SJCRH30 (cell line): ENCODE measurements at places on chromosomes 12 and 14. TPM values are rescaled to one million over a fixed set of nuclear protein-coding genes. Genes with fewer than 3 reads are reported as not detected.

KRT85 gene
- total RNA-seq: not detected in 2 replicates

ANG gene
- total RNA-seq: 0.49 and 0.79 TPM in 2 replicates

NR1H4 gene
- total RNA-seq: not detected in 2 replicates

KRT2 gene
- total RNA-seq: not detected in 2 replicates

DNA sequence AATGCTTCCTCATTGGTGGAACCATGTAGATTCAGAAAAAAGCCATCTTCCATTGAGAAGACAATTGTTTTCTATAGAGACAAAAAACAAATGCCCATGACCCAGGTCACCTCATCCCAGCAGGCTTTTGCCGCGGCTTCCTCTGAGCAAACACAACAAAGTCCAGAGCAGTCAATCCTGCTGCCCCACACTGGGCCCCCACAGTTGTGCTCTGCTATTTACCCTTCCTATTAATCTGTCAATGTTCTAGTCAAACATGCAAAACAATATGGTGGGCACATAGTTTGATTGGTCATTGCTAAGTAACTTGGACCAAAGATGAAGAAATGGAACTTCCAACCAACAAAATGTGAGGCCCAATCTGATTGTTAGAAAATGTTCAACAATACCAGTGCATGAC, 20.7 kb downstream of the C12orf42 start:
- H3K4me1 ChIP-seq: no peaks in the 10 kb centered on the region
- no peak overlapping the region for H3K4me3 ChIP-seq
- DNase-seq: no peak

- no peak overlapping the region for H3K27ac ChIP-seq
- H3K4me1 ChIP-seq: no peaks in the 10 kb centered on the region
- no peaks in the 10 kb centered on the region for H3K27me3 ChIP-seq
- no peaks in the 10 kb centered on the region for H3K36me3 ChIP-seq
Observed at GRCh38 chr14:42141328-42141727, 534.7 kb downstream of the LRFN5 start.

DNA sequence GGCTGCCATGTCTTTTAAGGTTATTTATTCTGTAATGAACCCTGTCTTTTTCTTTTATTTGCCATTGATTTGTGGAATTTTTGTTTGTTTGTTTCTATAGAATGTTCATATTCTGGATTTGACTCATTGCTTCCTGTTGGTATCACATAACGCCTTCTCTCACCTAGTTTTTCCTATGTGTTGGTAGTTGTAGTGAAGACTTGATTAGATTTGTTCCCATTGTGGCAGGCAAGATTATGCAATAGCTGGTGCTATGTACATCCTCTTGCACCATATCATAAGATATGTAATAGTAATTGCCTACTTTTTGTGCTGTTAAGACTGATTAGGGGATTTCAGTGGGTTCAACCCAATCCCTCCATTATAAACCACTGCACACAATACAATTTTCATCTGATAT, 3.9 kb upstream of the KRT6B start:
- no peaks in the 10 kb centered on the region for H3K27me3 ChIP-seq
- H3K27ac ChIP-seq: no peak overlapping the region
- H3K4me3 ChIP-seq: no peak overlapping the region

GRCh38 chr12:103880299-103881142, 39.5 kb upstream of the NT5DC3 start:
- H3K27me3 ChIP-seq: no peaks in the 10 kb centered on the region
- H3K27ac ChIP-seq: no peak overlapping the region
- no peaks in the 10 kb centered on the region for H3K36me3 ChIP-seq
- no peak overlapping the region for H3K4me3 ChIP-seq
- no peaks in the 10 kb centered on the region for H3K4me1 ChIP-seq

- peak within 1 kb of the TSS; percentile 36 for H3K27ac ChIP-seq
- H3K4me3 ChIP-seq: peak within 1 kb of the TSS; percentile 61
- DNase-seq: peak; percentile 84
- no peaks in the 10 kb centered on the region for H3K36me3 ChIP-seq
Observed at GRCh38 chr14:64293976-64294671, at the start of gene ESR2. Gene ESR2, minus strand, starts transcription at chr14:64294371. Its CDS starts 11,386 bp downstream, at chr14:64282985.

GRCh38 chr12:125149160-125150108, 84.2 kb downstream of the AACS start:
- no peaks in the 10 kb centered on the region for H3K36me3 ChIP-seq
- H3K4me1 ChIP-seq: no peaks in the 10 kb centered on the region
- no peak overlapping the region for H3K4me3 ChIP-seq
- H3K27ac ChIP-seq: no peak overlapping the region
- H3K27me3 ChIP-seq: no peaks in the 10 kb centered on the region
- DNase-seq: no peak

DNA sequence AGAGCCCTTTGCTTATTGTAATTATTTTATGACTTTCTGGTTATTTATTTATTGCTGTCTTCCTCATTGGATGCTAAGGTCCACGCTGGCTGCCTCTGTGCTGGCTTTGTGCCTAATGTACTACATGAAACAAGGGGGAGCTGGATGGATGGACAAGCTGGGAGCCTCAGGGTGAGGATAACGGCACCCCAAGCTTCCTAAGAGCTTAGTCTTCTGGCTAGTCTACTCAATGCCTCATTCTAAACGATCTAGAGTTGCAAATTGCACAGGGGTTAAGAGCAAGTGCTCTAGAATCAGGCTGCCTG, 172.0 kb downstream of the CHST11 start:
- H3K4me3 ChIP-seq: no peak overlapping the region
- no peak overlapping the region for H3K27ac ChIP-seq
- H3K27me3 ChIP-seq: no peaks in the 10 kb centered on the region
- peaks cover 59% of the 10 kb centered on the region for H3K4me1 ChIP-seq

- no peak for DNase-seq
- H3K4me3 ChIP-seq: no peak overlapping the region
- H3K27ac ChIP-seq: no peak overlapping the region
- H3K27me3 ChIP-seq: no peaks in the 10 kb centered on the region
Observed at GRCh38 chr12:53532021-53532420, 24.7 kb upstream of the NPFF start.

GRCh38 chr12:109919456-109919855, 19.4 kb downstream of the TCHP start:
- no peak overlapping the region for H3K27ac ChIP-seq
- no peaks in the 10 kb centered on the region for H3K27me3 ChIP-seq
- no peaks in the 10 kb centered on the region for H3K4me1 ChIP-seq
- H3K4me3 ChIP-seq: no peak overlapping the region
- DNase-seq: no peak

DNA sequence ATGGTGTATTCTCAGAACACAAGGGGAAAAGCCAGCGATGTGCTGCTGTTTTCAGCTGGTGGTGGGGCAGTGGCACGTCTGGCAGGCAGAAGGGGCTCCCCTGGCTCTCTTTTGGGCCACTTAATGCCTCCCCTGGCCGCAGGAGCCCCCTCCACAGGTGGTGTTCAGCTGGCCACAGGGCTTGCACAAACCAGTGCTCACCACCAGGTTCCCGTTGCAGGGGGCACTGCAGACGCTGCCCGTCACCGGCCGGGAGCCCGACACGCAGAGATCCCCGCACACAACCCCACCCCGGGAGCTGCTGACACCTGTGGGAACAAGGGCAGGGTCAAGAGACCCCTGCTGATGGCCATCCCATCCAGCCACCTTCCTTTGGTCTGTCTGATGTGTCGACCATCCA, 6.7 kb downstream of the KRT83 start:
- H3K4me3 ChIP-seq: no peak overlapping the region
- H3K27ac ChIP-seq: no peak overlapping the region
- no peaks in the 10 kb centered on the region for H3K36me3 ChIP-seq
- no peaks in the 10 kb centered on the region for H3K27me3 ChIP-seq
- peaks cover 13% of the 10 kb centered on the region for H3K4me1 ChIP-seq

GRCh38 chr12:74626397-74626796, 88.8 kb downstream of the ATXN7L3B start:
- no peak for DNase-seq
- H3K4me1 ChIP-seq: 0 out of 2 replicates have a peak, but pooled peaks cover 2% of the 10 kb centered on the region
- H3K27me3 ChIP-seq: no peaks in the 10 kb centered on the region
- no peaks in the 10 kb centered on the region for H3K36me3 ChIP-seq
- no peak overlapping the region for H3K4me3 ChIP-seq
- H3K27ac ChIP-seq: no peak overlapping the region

DNA sequence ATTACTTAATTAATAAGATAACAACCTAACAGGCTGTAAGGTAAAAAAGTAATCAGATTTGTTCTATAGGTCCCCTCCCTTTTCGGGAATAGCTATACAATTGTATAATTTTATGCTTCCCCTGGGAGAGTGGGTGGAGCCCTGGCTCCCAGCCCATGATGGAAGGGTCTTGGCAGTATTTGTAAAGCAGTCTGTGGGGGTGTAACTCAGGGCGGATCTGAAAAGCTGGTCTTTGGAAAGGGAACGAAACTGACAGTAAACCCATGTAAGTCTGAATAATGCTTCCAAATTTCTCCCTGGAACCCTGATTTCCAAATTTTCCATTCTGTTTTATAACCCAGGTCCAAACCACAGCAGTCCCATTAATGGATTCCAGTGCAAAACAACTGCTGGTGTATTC, 110.4 kb downstream of the DAD1 start:
- H3K27ac ChIP-seq: peak overlapping the region; percentile 50; the same call in 1 of the 2 replicates
- no peaks in the 10 kb centered on the region for H3K36me3 ChIP-seq
- H3K4me1 ChIP-seq: peaks cover 89% of the 10 kb centered on the region
- H3K4me3 ChIP-seq: no peak overlapping the region
- DNase-seq: peak; percentile 78
- H3K27me3 ChIP-seq: no peaks in the 10 kb centered on the region

DNA sequence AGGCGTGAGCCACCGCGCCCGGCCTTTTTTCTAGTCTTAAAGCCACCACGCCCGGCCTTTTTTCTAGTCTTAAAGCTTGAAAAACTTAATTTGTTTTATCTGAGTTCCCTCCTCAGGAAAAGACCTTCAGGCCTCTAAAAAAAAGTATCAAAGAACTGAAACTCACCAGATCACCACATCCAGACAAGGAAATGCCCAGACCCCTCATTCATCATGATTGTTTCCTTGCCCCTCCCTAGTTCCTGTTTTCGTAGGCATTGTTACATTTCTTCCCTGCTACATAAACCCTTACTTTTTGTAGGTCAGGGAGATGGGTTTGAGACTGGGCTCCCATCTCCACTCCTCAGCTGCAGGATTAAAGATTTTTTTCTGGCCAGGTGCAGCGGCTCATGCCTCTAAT, 21.1 kb upstream of the VWF start:
- no peaks in the 10 kb centered on the region for H3K36me3 ChIP-seq
- DNase-seq: no peak

GRCh38 chr14:106883218-106883692, 1356.9 kb downstream of the TMEM121 start:
- peak; percentile 33 for DNase-seq
- no peak overlapping the region for H3K4me3 ChIP-seq
- H3K4me1 ChIP-seq: no peaks in the 10 kb centered on the region
- no peaks in the 10 kb centered on the region for H3K27me3 ChIP-seq

- H3K36me3 ChIP-seq: no peaks in the 10 kb centered on the region
- H3K27ac ChIP-seq: no peak overlapping the region
- no peak for DNase-seq
- no peaks in the 10 kb centered on the region for H3K4me1 ChIP-seq
Observed at GRCh38 chr12:87822923-87823322, 206.3 kb downstream of the C12orf50 start.

DNA sequence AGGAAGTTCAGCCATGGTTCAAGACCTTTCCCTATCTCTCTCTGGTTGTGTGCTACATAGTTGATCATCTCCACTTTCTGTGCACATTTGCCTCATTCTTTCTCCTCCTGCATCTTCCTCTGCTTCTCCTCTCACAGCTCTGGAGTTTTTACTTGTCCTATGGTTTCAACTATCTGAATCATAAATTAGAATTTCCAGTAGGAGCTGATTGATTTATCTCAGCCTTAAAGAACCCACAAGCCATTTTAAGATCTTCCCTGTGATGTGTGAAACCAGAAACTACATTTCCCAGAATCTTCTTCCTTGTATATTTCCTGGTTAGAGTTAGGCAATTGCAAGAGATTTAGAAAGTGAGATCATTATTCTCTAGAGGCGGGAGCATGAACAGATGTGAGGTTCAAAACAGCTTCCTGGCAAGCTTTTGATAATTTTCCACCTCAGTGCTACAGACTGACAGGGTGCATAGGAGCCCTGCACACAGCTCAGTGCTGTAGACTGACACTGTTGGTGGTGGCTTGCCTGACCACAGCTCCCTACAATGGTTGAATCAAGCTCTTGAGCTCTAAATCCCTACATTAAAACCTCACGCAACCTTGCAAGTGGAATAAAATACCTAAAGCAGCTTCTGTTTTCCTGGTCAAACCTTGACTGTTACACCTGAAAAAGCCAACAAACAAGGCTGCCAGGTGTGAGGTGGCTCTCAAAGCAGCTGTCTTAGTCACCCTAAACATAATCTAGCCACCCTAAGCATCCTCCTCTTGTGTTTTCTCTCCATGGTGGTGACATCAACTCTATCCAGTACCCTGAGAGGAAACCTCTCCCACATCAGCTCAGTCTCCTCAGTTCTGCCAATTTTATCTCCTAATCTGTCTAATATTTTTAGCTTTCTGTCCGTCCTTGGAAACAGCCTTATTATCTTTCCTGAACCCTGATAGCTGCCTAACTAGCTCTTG, 21.5 kb upstream of the IFNG start:
- H3K36me3 ChIP-seq: no peaks in the 10 kb centered on the region
- H3K4me1 ChIP-seq: peaks cover 19% of the 10 kb centered on the region
- no peak overlapping the region for H3K4me3 ChIP-seq
- H3K27me3 ChIP-seq: no peaks in the 10 kb centered on the region

DNA sequence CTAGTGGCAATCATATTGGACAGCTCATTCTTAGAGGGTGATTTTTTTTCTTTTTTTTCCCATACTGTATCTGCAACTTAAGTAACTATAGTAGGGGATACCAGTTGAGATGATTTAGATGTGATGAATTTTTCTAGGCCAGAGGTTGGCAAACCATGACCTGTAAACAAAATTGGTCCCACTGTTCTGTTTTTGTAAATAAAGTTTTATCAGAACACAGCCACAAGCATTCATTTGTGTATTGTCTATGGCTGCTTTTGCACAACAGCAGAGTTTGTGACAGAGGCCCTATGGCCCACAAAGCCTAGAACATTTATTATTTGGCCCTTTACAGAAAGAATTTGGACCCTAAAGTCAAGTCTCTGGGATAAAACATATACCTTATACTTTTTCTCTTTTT, 11.4 kb downstream of the ARF6 start:
- no peak for DNase-seq
- no peaks in the 10 kb centered on the region for H3K27me3 ChIP-seq
- 0 out of 2 replicates have a peak, but pooled peaks cover 2% of the 10 kb centered on the region for H3K36me3 ChIP-seq

DNA sequence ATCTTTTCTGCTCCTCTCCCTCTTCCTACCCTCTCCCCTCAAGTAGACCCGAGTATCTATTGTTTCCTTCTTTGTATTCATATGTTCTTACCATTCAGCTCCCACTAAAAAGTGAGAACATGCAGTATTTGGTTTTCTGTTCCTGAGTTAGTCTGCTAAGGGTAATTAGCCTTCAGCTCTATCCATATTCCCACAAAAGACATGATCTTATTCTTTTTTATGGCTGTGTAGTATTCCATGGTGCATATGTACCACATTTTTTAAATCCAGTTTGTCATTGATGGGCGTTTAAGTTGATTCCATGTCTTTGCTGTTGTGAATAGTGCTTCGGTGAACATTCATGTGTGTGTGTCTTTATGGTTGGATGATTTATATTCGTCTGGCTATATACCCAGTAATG, 32.2 kb downstream of the CRADD start:
- no peak overlapping the region for H3K27ac ChIP-seq
- no peaks in the 10 kb centered on the region for H3K4me1 ChIP-seq
- H3K4me3 ChIP-seq: no peak overlapping the region
- H3K36me3 ChIP-seq: no peaks in the 10 kb centered on the region
